ENCODE measurements at places on chromosomes 6 and 20.

GRCh38 chr20:47266847-47267515 lies 89.5 kb downstream of the ZMYND8 start:
- DNase-seq: no peak

DNA sequence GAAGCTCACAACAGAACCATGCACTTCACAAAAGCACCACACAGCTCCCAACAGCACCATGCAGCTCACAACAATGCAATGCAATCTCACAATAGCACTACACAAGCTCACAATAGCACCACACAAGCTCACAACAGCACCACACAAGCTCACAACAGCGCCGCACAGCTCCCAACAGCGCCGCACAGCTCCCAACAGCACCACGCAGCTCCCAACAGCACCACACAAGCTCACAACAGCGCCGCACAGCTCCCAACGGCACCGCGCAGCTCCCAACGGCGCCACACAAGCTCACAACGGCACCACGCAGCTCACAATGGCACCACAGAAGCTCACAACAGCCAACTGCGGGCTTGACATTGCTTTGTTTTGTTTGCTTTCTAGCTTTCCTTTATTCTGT lies 198.1 kb downstream of the DLL1 start:
- no peak for DNase-seq

- DNase-seq: no peak
Measured at GRCh38 chr20:15248618-15249395, 911.4 kb upstream of the FLRT3 start.

- no peak for DNase-seq
Measured at GRCh38 chr6:165660857-165661663, 2.0 kb downstream of the PDE10A start.

GRCh38 chr6:46688966-46689335 lies 1.3 kb downstream of the TDRD6 start:
- no peak for DNase-seq

GRCh38 chr6:35068206-35068605 lies 72.9 kb downstream of the TCP11 start:
- DNase-seq: no peak

GRCh38 chr6:83119742-83120300 lies 52.4 kb downstream of the DOP1A start:
- DNase-seq: no peak

- DNase-seq: no peak
Measured at GRCh38 chr20:11378252-11378651, 539.4 kb upstream of the BTBD3 start.

- DNase-seq: no peak
Measured at GRCh38 chr6:144305567-144305966, 20.4 kb downstream of the UTRN start.

- DNase-seq: no peak
Measured at GRCh38 chr20:38610521-38610920, 8.9 kb downstream of the ARHGAP40 start.

GRCh38 chr6:133099573-133099972 lies 141.6 kb upstream of the EYA4 start:
- DNase-seq: no peak

GRCh38 chr6:127775371-127775770 lies 125.5 kb downstream of the THEMIS start:
- DNase-seq: no peak

GRCh38 chr6:142412241-142412640 lies 110.4 kb downstream of the ADGRG6 start:
- DNase-seq: no peak

- DNase-seq: no peak
Measured at GRCh38 chr6:24006254-24006653, 119.8 kb upstream of the NRSN1 start.

DNA sequence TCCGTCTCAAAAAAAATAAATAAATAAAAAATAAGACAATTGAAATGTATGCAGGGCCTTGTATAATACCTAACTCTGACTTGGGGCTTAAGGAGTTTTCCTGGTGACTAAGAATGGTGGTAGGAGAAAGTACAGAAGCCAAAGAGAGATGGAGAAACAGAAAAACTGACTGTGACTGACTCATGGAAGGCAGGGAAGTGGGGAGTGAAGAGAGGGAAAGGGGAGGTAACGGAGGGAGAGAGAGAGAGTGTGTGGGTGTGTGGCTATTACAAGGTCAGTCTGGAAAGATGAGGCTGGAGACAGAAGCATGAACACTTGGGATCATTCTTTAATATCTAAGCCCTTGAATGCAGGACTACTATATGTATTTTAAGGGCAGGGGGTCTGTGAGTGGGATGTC lies 38.5 kb downstream of the SNRNP48 start:
- DNase-seq: no peak

GRCh38 chr6:14278006-14278405 lies 160.4 kb downstream of the CD83 start:
- no peak for DNase-seq

DNA sequence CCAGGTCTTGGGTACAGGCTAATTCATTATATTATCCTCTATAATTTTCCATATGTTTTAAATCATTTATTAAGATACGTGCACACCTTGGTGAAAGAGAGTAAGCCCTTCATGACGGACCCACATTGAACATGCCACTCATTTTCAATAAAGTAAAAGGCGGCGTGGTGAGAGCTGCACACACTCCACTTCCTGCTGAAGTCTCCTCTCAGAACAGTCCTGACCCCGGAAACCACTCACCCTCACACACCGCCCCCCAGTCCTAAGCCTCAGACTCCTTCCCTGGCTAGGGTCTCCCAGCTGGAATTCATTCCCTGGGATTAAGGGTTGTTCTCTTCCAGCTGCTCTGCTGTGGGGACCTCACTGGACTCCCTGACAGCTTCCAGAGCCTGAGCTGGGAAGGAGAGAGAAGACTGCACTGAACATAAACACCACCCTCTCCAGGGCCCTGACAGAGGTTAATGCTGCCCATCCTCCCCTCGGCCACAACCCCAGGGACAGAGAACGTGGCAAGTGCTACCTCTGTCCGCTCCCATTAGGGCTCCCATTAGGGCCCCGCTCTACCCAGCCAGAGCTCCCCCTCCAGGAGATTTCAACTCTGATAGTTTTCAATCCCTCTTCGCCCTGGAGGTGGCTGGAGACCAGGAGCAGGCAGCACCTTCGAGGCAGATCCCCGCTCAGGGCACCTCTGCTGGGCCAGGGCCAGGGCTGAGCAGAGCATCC lies 24.8 kb downstream of the GRM4 start:
- DNase-seq: no peak

- DNase-seq: no peak
Measured at GRCh38 chr20:62609279-62609720, 33.0 kb upstream of the SLCO4A1 start.

DNA sequence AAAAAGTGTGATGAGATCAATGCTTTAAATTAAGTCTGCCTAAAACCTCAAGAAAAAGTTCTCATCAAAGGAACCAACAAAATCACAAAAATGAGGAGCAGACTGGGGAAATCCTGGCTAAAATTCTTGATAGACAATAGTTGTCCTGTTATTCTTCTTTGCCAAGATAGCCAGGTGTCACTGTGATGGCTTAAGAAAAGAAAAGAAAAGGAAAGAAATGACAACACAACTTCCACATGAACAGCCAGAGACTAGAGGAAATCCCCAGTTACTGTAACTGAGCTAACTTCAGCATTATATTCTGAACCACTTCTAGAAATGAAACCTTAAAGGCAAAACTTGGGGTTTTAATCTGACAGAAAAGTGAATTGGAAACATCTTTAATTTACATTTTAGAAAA lies 129.6 kb downstream of the CD24 start:
- DNase-seq: no peak

DNA sequence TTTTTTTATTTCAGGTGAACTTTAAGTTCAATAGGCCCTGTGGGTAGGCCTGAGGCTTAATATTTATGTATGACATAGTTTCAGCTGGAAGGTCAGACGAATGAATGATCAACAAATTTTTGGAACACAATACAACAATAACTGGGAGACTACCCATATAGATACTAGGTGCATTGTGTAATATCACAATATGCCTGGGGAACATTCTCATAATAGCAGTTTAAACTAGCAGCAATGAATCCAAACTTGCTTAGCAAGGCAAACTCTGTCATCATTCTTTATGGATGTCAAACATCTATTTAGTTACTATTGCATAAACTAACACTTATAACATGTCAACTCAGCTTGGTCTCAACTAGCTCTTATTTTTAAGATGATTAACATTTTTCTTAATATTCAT lies 49.3 kb downstream of the ELOVL4 start:
- no peak for DNase-seq

DNA sequence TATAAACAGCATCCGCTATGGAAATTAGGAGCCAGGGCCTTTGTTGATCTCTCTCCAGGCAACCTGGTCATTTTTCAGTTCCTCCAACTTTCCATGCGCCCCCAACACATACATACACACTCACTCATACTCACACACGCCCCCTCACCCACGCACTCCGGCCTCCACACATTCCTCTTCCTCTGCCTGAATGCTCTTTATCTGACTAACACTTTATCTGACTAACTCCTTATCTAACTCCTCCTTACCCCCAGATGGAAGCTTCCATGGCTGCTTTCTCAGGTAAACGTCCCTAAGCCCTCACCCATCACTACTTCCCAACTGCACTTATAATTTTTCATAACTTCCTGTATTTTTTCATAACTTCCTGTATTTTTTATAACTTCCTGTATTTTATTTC lies 17.4 kb downstream of the CASS4 start:
- DNase-seq: no peak

GRCh38 chr20:63572788-63573646 lies 1.0 kb downstream of the HELZ2 start:
- no peak for DNase-seq

- no peak for DNase-seq
Measured at GRCh38 chr6:125200941-125201340, 47.4 kb downstream of the TPD52L1 start.

All from stimulated activated CD8-positive, alpha-beta memory T cell treated with anti-CD3 and anti-CD28 coated beads, Interleukin-4, amount 100 ng/mL, for 1 hour (primary cell).